Stromal cell of bone marrow (primary cell): ENCODE measurements at places on chromosomes 6 and 20.
A peak's percentile ranks its signal among the peaks of the same experiment; 100 is the strongest.

GRCh38 chr20:17568972-17569521 is 828 bp upstream of the DSTN start:
- peak; percentile 97 for DNase-seq

GRCh38 chr6:4270776-4271175 is 135.4 kb upstream of the ECI2 start:
- DNase-seq = no peak

GRCh38 chr6:144214029-144214428 is 63.7 kb downstream of the STX11 start:
- no peak for DNase-seq

DNA sequence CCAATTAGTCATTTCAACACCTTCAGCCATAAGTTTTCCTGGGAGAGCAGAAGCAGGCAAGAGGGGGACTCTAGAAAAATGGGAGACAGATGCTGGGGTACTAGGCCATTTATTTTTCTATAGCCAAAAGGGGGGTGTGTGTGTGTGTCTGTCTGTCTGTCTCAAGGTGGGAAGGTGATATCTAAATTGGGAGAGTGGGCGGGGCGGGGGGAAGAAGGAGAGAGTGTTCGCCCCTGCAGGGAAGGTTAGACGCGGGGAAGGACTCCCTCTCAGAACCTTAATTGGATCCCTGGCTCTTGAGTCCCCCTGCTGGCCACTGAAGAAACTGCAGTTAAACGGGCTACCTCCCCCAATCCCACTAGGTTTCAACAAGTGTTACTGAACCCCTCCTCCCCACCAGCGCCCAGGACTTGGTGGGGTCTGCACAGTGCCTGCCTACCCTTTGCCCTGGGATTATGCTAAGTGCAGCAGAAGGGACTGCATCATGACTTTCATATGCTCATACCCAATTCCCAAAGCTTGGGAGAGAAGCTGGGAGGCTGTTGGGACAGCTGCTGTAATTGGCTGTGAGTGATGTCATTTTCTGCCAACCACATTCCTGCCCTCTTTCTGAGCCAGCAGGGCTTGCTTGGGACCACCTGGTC is 45.8 kb downstream of the FOXP4 start:
- DNase-seq = peak; percentile 23

GRCh38 chr20:16576219-16576618 is 3.0 kb upstream of the KIF16B start:
- DNase-seq = no peak

DNA sequence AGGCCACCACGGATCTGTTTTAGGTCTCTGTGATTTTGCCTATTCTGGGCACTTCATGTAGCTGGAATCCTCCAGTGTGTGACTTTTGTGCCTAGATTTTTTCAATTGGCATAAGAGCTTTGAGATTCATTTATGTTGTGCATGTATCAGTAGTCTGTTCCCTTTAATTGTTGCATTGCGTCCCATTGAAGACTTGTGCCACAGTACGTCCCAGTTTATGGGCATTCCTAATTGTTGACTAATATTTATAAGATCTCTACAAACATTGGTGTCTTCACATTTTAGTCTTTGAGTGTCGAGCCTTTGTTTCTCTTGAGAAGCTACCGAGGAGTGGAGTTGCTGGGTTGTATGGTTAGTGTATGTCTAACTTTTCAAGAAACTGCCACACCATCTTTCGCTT is 704 bp upstream of the FAM210B start:
- DNase-seq = no peak

- DNase-seq = no peak
Measured at GRCh38 chr6:16067568-16067967, 61.3 kb upstream of the MYLIP start.

DNA sequence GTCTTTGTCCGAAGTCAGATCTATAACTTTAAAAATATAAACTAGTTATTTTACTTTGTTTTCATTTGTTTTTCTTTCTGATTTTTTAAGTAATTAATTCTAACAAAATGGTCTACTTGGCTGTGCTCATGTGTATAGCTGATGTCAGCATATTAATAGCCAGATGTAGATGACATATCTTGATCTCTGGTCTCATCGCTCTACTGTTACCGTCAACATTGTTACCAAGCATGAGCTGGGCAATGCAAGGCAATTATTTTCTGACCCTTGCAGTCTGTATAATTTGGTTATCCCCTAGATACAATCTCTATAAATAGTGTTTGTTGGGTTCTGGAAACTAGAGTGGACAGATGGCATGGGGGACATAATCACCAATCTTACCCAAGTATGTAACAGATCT is 151.6 kb upstream of the PTPRK start:
- no peak for DNase-seq

DNA sequence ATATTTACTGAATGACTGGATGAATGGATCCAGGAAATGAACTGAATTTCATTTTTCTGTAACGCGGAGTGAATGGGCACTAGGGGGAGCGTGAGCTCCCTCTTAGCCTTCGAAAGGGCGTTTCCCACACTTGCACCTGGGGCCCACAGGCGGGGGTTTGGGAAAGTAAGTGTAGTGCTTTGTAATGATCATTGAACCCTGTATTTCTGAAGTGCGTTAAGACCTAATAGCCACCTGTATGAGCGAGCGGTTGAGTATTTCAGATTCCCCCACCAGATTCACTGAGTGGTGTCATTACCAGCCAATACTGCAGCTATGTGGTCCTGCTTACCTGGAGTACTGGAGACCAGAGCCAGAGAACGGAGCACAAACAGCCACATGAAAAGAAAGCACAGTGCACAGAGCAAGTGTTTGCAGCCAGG is 10.5 kb downstream of the SYTL3 start:
- no peak for DNase-seq

- DNase-seq = no peak
Measured at GRCh38 chr20:60786686-60787217, 465.3 kb upstream of the CDH4 start.

GRCh38 chr20:47051936-47052526 is 157.4 kb downstream of the EYA2 start:
- no peak for DNase-seq

GRCh38 chr6:80210618-80211017 is 104.1 kb downstream of the BCKDHB start:
- DNase-seq = no peak
